Activated CD4-positive, alpha-beta T cell treated with anti-CD3 and anti-CD28 coated beads, Interleukin-2, amount 50 U/mL, for 1 hour (primary cell): ENCODE measurements at places on chromosomes 16 and 17.

- DNase-seq = no peak
Measured at GRCh38 chr17:1521086-1521640, 4.8 kb upstream of the INPP5K start.

- DNase-seq = no peak
Measured at GRCh38 chr17:65254166-65254565, 117.0 kb downstream of the RGS9 start.

DNA sequence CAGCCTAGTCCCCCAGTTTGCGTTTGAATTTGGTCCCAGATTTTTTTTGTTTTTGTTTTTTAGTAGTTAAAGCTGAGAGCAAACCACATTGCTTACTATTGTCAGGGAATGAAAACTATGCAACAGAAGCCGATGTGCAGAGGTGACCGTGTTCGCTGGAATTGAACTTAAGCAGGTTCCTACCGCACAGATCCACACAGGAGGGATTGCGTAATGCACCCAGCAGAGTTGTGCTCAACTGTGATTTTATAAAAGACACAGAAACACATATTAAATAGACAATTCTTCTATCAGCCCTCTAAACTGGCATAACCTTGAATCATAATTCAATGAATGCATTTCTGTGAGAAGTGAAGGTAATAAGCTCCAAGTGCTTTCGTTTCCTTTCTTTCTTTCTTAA lies 443.0 kb downstream of the WWOX start:
- DNase-seq = no peak

DNA sequence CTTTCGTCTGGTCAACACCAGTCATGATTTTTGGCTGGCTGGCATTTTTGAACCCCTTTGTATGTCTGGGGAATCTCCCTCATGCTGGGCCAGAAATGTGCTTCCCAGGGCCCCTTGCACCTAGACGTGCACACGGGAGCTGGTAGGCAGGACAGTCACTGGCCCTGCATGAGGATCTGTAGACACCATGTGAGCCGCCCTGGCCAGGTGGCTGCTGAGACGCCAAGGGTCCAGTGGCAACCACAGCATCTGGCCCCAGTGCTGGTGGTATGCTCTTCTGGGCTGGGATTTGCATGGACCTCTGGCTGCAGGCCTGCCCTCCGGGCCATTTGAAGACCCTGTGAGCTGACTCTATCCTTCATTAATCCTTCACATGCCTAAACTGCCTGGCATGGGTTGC lies 67.5 kb downstream of the NT5M start:
- no peak for DNase-seq

DNA sequence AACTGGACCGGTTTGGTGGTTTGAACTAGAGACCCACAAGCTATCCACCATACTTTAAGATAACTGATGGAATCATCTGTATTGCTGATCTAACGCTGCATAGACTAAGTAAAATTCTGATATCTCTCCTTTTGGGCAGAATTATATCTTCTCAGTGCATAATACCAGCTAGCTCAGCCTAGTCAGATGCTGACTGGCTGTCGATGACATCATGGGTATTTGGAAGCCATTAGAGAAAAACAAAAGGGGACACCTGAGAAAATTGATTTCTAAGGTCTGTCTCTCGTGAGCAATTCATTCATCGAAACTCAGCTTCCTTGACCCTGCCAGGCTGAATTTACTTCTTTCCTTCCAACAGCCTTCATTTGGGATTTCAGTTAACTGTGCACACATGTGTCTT lies 263.0 kb upstream of the CCL2 start:
- DNase-seq = no peak

- no peak for DNase-seq
Measured at GRCh38 chr16:12449795-12450194, 353.9 kb downstream of the CPPED1 start.

DNA sequence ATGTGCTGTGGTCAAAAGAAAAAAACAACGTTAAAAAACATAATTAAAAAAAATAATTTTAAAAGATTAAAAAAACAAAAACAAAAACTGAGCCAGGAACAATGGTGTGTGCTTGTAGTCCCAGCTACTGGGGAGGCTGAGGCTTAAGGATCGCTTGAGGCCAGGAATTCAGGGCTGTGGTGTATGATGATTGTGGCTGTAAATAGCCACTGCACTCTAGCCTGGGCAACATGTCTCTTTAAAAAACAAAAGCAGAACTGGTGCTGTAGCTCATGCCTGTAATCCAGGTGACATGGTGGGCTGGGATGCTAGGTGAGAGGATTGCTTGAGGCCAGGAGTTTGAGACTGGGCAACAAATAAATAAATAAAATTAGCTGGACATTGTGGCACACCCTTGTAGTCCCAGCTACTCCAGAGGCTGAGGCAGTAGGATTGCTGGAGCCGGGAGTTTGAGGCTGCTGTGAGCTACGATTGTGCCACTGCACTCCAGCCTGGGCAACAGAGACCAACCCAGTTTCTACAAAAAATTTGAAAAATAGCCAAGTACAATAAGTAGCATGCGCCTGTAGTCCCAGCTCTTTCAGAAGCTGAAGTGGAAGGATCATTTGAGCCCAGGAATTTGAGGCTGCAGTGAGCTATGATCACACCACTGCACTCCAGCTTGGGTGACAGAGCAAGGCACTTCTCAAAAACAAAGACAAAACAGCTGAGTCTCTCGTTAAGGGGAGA lies 43.6 kb downstream of the NFATC3 start:
- DNase-seq = no peak

DNA sequence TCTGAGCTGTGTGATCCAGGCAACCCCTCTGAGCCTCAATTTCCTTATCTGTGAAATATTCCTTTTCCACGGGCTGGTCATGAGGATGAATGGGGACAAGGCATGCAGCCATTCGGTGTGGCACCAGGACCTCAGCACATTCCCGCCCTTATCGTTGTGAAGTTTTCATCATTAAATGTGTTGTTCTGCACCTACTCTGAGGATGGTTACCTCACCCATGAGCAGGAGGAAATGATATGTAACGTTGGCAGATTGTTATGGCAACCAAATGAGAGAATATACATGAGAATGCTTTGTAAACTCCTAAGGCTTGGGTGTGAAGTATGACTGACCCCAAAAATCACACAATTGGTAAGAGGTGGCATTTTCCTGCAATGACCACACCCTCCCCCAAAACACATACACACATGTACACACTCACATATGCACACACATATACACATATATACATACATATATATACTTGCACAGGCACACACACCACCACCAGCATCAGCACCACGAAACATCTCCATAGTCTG lies 39.5 kb downstream of the SMARCE1 start:
- no peak for DNase-seq

GRCh38 chr17:66813296-66813695 lies 21.6 kb upstream of the CACNG5 start:
- no peak for DNase-seq

DNA sequence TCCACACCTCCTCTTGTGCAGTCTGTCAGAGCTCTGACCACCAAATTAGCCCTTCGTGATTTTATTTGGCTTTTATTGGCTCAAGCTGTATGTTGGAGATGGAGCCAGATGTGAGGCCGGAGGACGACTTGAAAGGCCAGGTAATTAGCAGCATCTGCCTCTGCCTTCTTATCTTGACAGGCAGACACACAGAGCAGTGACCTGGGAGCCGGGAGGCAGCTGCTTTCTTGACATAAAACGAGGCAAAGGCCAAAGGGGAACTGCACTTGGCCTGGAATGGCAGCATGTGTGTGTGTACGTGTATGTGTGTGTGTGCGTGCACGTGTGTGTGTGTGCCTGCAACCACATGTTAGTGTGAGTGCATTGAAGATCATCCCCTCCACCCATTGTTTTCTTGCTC lies 56.9 kb upstream of the BRD7 start:
- DNase-seq = no peak

DNA sequence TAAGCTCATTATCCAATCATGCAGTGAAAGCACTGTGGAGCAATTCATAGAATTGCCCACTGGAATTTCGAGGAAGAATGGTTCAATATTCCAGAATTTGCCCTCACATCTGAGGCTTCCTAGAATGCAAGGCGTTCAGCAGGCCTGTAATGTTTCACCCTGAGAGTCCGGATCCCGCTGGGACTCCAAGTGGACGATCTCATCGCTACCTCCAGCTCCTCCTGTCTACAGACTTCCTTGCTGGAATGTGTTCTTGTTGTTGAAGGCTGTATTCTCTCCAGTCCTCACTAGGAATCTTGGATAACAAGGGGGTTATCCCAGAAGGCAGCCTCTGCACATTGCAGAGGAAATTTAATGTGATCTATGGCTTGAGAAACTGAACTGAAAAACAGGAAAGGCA lies 7.8 kb downstream of the SLC47A1 start:
- DNase-seq = no peak

DNA sequence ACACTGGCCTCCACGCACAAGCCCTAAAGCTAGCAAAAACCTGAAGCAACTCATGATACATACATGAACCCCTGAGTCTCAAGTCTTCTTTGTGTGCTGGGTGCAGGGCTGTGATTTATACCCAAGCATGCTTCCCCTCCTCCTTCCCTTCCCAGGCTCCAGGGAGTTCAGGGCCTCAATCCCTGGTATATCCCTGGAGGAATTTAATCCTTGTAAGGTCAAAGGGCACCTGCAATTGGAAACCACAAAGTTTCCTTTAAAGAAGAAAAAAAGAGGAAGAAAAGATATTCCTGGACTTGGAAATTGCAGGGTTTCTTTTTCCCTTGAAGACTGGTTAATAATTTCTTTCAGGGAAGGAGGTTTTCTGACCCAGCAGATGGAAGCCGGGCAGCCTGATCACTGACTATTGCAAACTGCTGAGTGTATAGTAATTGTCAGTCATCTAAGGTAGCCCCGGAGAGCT lies 182.3 kb downstream of the AATF start:
- DNase-seq = no peak

- no peak for DNase-seq
Measured at GRCh38 chr16:78462288-78463208, 363.1 kb downstream of the WWOX start.

GRCh38 chr17:33121756-33122155 lies 130.1 kb downstream of the SPACA3 start:
- DNase-seq = no peak

DNA sequence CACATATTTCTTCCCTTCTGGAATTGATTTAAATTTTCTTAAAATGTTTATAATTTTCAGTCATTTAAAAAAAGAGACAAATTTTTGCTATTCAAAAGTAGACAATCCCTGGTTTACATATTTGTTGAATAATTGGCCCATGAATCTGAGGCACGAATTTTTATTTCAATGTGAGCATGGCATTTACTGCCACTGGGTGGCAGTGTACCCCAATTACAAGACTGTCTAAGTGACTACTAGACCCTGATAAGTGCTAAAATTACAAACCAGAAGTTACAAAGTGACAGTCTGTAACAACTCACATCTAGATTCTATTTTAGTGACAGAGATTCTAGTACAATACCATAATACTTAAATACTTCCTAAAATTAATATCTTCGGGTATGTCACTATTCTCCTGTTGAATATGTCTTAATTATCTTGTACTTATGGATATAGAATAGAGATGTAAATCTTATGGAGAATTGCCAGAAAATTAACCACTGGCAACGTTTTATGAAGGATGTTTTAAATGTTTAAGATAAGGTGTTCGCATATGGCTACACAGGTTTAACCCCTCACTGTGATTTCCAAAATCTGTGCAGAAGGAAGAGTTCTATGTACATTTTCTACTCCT lies 235.8 kb downstream of the MAP2K4 start:
- DNase-seq = no peak

DNA sequence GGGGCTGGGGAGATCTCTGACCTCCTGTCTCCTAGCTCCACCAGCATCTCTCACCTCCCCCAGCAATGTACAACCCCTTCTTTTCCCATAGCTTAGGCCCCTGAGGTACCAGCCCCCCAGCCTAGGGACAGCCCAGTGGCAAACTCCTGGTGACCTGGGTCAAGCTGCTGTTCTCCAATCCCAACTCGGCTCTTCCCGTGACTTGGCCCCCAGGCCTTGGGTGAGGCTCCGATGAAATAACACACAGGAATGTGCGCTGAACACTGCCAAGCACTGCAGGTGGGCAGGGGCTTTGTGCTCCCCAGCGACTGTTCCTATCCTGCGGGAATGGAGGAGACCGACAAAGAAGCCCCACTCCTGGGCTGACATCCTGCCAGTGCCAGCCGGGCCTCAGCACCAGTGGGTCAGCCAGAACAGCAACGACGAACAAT lies 63.7 kb upstream of the AMZ2 start:
- no peak for DNase-seq

DNA sequence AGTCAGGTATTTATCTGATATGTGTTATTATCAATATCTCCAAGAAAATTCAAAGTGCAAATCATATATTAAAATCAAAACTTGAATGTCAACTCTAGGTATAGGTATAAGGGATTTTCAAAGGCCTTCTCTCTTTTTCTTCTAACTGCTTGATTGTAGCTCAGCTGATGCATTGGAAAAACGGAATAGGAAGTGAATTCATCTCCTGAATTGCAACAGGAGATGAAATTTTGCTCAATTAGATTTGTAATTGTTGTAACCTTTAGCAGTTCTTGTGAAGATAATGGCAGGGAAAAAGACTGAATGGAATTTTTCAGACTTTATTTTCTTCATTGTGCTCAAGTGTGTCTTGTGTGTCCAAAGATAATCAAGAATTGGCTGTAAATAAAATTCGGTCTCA lies 190.2 kb upstream of the KCNJ16 start:
- DNase-seq = no peak

DNA sequence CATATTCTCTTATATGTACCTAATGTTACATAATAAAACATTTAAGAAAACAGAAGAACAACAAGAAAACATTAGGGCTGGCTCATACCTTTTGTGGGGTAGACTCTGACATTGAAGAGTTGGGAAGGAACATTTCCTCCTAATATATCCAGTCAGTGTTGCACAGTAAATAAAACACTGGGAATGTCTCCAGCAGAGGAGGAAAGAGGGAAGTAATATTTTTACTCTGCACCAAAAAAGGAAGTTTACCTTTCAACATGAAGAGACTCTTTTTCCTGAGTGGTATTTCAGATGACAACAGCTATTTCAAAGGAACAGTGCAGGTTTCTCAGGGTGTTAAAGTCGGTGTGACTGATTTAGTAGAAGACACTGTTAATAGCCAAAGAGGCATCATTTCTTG lies 31.9 kb downstream of the EPN2 start:
- no peak for DNase-seq

GRCh38 chr16:68229431-68230175 lies 6.3 kb downstream of the ESRP2 start:
- DNase-seq = peak; percentile 41

GRCh38 chr17:7186241-7186640 lies 7.1 kb upstream of the ASGR1 start:
- no peak for DNase-seq

- DNase-seq = no peak
Measured at GRCh38 chr17:80243526-80244433, 16.9 kb upstream of the RNF213 start.

DNA sequence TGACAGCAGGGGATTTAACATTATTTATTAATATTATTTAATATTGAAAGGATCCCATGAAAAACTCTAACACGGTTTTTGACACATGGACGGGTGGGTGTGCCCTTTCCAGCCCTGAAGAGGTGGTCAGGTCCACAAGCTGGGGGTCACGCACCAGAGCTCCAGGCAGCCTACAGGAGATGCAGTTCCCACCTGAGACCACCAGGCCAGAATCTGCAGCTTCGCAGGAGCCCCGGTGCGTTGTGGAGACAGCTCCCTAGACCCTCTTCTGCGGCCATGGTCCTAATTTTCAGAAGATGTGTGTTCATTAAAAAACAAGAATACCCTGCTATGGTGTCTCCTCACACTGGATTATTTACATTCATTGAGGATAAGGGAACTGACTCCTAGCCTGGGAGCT lies 331.1 kb downstream of the C16orf95 start:
- no peak for DNase-seq
